Activated CD4-positive, alpha-beta T cell treated with anti-CD3 and anti-CD28 coated beads for 36 hours (primary cell): ENCODE measurements at places on chromosomes 4 and X.

- no peaks in the 10 kb centered on the region for H3K36me3 ChIP-seq
- H3K4me3 ChIP-seq: no peak overlapping the region
- no peaks in the 10 kb centered on the region for H3K4me1 ChIP-seq
- H3K27ac ChIP-seq: no peak overlapping the region
These were observed 44.7 kb downstream of the SPATA4 start for GRCh38 chr4:176150704-176151103.

GRCh38 chr4:177117256-177117655 lies 192.4 kb upstream of the NEIL3 start:
- H3K4me1 ChIP-seq: no peaks in the 10 kb centered on the region
- no peaks in the 10 kb centered on the region for H3K36me3 ChIP-seq
- H3K27ac ChIP-seq: no peak overlapping the region
- H3K4me3 ChIP-seq: no peak overlapping the region
- H3K27me3 ChIP-seq: no peaks in the 10 kb centered on the region

GRCh38 chr4:7232061-7232650 lies 39.8 kb downstream of the SORCS2 start:
- H3K4me3 ChIP-seq: no peak overlapping the region
- H3K4me1 ChIP-seq: no peaks in the 10 kb centered on the region
- H3K27ac ChIP-seq: no peak overlapping the region
- no peaks in the 10 kb centered on the region for H3K36me3 ChIP-seq
- DNase-seq: no peak

- H3K27ac ChIP-seq: no peak overlapping the region
- H3K36me3 ChIP-seq: no peaks in the 10 kb centered on the region
- H3K27me3 ChIP-seq: no peaks in the 10 kb centered on the region
- H3K4me3 ChIP-seq: no peak overlapping the region
These were observed 126.5 kb downstream of the REELD1 start for GRCh38 chr4:146340798-146341197.

- no peak overlapping the region for H3K4me3 ChIP-seq
- no peak overlapping the region for H3K27ac ChIP-seq
- DNase-seq: no peak
- H3K27me3 ChIP-seq: peaks cover 2% of the 10 kb centered on the region
- peaks cover 2% of the 10 kb centered on the region for H3K36me3 ChIP-seq
These were observed 13.0 kb upstream of the SMIM20 start for GRCh38 chr4:25901030-25901430.

DNA sequence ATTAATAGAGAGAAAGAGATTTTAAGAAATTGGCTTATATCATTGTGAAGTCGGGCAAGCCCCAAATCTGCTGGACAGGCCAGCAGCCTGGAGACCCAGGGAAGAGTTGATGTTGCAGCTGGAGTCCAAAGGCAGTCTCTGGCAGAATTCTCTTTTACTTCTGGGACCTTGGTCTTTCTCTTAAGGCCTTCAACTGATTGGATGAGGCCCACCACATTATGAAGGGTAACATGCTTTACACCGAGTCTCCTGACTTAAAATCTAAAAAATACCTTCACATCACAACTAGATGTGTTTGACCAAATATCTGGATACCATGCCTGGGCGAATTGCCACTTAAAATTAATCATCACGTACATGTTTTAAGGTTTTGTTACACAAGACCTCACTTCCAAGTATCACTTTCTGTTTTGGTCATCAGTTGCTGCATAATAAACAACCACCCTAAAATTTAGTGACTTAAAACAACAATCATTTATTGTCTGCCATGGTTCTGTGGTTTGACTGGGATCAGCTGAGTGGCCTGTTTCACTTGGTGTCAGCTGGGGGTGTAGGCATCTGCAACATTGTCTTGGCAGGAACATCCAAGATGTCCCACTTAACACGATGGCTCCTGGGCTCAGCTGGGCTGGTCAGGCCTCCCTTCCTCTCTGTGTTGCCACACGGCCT lies 3.4 kb downstream of the CD38 start:
- H3K4me1 ChIP-seq: peaks cover 66% of the 10 kb centered on the region
- peaks cover 60% of the 10 kb centered on the region for H3K36me3 ChIP-seq
- peak; percentile 73 for DNase-seq
- no peak overlapping the region for H3K4me3 ChIP-seq

DNA sequence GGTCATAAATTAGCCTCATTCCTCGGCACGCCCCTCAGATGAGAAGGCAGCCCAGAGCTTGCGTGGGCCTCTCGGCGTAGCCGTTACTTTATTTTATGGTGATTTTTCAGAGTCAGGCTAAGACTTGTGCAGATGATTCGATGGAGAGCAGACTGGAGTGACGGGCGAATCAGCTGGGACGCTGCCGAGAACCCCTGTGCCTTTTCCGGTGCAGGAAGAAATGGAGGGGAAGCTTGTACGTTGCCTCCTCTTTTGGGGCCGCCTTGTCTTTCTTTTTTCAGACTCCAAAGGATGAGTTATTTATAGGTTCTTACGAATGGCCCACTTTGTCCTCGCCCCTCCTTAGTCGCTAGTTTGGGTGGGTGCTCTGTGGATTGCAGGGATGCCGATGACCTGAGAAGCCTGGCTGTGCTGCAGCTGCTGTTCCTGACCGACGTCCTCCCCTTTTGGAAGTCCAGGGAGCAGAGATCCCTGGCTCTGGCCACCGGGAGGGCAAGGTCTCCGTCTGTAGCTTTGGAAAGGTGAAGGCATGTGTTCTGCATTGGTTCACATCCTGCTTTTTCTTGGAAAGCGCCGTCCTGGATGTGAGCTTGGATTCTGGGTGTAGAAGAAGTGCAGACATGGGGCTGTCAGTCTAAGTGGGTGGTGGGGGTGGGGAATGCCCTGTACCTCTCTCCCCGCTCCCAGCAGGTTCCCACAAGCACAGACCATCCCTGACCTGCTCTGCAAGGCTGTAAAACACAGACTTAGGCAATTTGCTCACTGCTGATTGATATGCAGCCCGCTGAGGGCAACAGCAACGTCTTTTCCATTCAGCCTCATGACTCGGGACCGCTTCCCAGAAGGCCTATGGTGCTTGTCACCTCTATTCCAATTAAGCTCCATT lies 9.3 kb downstream of the SORCS2 start:
- DNase-seq: no peak
- H3K36me3 ChIP-seq: no peaks in the 10 kb centered on the region
- no peak overlapping the region for H3K27ac ChIP-seq
- no peak overlapping the region for H3K4me3 ChIP-seq

- no peak overlapping the region for H3K4me3 ChIP-seq
- no peaks in the 10 kb centered on the region for H3K36me3 ChIP-seq
- no peaks in the 10 kb centered on the region for H3K4me1 ChIP-seq
These were observed 264.0 kb upstream of the HAND2 start for GRCh38 chr4:173793937-173794510.

DNA sequence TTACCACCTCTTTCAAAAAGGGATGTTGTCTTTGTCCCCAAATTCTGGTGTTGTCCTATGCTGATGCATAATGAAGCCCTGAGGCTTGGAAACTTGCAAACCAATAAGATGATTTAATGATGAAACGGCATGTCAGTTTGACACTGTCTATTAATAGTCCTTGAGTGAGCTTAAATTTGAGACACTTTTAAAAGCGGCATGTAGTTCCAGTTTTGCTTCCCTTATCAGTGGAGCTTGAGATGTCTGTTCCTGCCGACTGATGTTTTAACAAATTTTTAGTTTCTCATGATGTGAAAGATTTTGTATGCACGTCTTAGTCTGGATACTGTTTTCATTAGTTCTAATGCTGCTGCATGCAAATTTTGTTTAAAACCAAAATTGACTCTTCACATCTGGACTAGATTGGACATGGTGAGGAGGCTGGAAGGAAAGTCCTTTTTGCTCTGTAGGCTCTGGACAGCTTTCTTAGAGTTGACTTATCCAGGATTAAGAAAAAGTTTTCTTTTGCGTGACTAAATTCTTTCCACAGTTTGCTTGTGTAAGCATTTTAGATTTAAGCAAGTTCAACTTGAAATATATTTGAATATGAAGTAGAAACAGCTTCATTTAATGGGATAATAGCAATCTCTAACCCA lies 11.7 kb downstream of the C1GALT1C1 start:
- H3K27ac ChIP-seq: no peak overlapping the region
- no peak for DNase-seq
- no peaks in the 10 kb centered on the region for H3K27me3 ChIP-seq
- H3K4me1 ChIP-seq: peaks cover 6% of the 10 kb centered on the region
- H3K36me3 ChIP-seq: peaks cover 19% of the 10 kb centered on the region

DNA sequence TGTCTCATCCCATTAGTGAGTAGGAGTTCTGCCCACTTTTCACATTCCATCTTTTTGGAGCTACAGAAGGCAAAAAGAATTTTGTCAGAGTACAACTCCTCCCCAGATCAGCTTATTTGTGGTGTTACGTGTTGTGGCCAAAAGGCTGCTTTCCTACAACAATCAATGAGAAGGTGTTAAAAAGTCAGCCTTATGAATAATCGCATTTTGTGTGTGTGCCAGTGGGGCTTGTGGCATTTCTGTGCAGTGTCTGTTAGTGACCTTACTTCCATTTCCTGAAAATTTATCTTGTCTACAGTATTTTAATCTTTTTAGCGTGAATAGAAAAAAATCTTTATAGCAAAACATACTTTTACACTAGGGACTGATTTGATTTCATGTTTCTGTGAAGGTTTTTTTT lies 458.3 kb upstream of the LCORL start:
- no peak for DNase-seq
- no peak overlapping the region for H3K27ac ChIP-seq
- H3K4me3 ChIP-seq: no peak overlapping the region
- no peaks in the 10 kb centered on the region for H3K27me3 ChIP-seq
- no peaks in the 10 kb centered on the region for H3K36me3 ChIP-seq

- no peak overlapping the region for H3K4me3 ChIP-seq
- no peaks in the 10 kb centered on the region for H3K36me3 ChIP-seq
- DNase-seq: peak; percentile 10
- H3K27ac ChIP-seq: peak overlapping the region; percentile 15
These were observed 99.8 kb downstream of the LARP7 start for GRCh38 chr4:112736718-112737135.

DNA sequence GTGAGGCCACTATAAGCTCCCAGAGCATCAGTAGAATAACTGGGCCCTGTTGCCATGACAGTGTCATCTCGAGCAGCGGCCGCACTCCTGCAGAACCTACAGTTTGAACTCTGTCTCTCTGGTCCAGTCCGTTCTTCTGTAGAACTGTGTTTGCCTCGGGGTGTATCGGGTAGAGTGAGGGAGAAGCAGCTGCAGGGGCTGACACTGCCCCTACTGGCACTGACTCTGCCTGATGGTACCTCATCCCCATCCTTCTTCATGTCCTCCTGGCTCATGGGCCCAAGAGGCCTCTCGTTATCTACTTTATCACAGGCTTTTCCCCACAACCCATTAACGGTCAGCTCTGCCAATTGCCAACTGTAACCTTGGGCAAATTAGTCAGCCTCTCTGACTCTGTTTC lies 96.5 kb downstream of the NPNT start:
- H3K27ac ChIP-seq: no peak overlapping the region
- no peaks in the 10 kb centered on the region for H3K4me1 ChIP-seq
- H3K36me3 ChIP-seq: no peaks in the 10 kb centered on the region
- H3K27me3 ChIP-seq: no peaks in the 10 kb centered on the region
- H3K4me3 ChIP-seq: no peak overlapping the region

GRCh38 chrX:152900937-152901445 lies 3.1 kb downstream of the ZNF185 start:
- H3K27me3 ChIP-seq: peaks cover 12% of the 10 kb centered on the region
- no peak overlapping the region for H3K4me3 ChIP-seq
- H3K4me1 ChIP-seq: peaks cover 3% of the 10 kb centered on the region
- H3K27ac ChIP-seq: no peak overlapping the region
- no peaks in the 10 kb centered on the region for H3K36me3 ChIP-seq

GRCh38 chr4:125316791-125317524 lies 2.2 kb downstream of the FAT4 start:
- no peak overlapping the region for H3K27ac ChIP-seq
- peaks cover 63% of the 10 kb centered on the region for H3K27me3 ChIP-seq
- peaks cover 32% of the 10 kb centered on the region for H3K4me1 ChIP-seq

GRCh38 chr4:146342600-146343192 lies 128.4 kb downstream of the REELD1 start:
- peaks cover 9% of the 10 kb centered on the region for H3K4me1 ChIP-seq
- no peak overlapping the region for H3K27ac ChIP-seq
- DNase-seq: peak; percentile 50
- no peaks in the 10 kb centered on the region for H3K27me3 ChIP-seq
- no peak overlapping the region for H3K4me3 ChIP-seq
- no peaks in the 10 kb centered on the region for H3K36me3 ChIP-seq

DNA sequence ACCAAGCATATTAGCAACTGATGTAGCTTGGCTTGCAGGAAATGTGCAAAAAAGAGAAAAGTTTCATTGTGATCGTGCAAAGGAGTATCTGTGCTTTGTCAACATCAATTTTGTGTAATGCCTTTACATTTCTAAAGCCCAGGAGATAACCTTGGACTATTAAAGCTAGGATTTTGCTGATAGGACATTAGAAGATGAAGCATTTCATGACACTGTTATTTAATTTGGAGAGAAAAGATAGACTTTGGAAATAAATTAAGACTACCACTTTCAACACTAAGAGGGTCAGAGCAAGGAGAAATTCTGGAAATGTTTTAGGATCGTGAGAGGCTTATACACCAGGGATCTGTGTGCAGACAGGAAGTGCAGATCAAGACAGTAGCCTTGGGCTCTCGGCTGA lies 120.6 kb upstream of the MID1 start:
- H3K4me3 ChIP-seq: no peak overlapping the region
- H3K27ac ChIP-seq: no peak overlapping the region
- no peaks in the 10 kb centered on the region for H3K36me3 ChIP-seq
- H3K4me1 ChIP-seq: no peaks in the 10 kb centered on the region
- H3K27me3 ChIP-seq: no peaks in the 10 kb centered on the region
